ENCODE measurements at places on chromosomes 13 and 19.

DNA sequence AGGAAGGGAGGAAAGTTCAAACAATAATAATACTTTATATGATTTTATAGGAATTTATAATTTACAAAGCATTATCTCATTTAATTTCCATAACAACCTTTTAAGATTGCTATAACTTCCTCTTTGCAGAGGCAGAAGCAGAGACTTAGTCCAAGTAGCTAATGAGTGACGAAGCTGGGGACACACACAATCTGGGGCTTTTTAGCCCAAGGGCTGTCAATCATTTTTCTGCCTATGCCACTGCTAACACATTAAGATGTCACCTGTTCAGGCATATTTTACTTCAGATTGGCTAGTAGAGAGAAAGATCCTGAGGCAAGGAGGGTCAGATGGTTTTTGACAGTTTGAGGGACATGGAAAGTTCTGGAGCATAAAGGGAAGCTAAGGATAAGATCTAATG lies 12.6 kb downstream of the SCEL start:
- no peak for DNase-seq

DNA sequence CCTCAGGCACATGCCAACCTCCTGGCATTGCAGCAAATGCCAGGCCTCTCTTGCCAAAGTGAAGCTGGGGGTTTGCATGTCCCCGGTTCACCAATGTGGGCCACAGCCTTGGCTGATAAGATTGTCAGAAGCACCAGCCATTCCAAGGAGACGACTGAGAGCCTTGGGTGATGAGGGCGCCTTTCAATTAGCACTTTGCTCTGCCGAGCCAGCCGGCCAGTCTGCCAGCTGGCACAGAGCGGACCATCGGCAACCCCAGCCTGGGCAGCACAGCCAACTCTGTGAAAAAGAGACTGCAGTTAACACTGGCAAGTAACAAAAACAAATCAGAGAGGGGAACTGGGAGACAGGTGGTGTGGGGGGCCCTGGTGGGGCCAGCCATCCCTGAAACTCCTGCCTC lies 67.3 kb downstream of the EFNB2 start:
- no peak for DNase-seq

DNA sequence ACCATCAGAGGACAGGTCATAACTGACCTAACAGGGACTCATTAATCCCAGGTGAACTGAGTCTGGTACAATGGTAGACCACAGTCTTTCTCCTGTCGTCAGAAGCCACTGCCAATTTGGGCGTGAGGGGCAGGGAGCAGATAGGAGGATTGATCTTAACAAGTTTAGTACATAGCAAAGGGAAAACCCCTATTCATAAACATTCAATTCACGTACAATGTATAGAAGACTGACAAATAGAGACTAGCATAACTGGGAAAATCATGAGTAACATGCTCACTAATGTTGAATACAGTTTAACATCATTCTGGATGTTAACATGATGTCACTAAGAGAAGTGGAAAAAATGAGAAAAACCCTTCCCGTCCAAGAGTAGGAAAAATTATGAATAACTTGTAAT lies 54.1 kb downstream of the SLC7A1 start:
- DNase-seq, result no peak

GRCh38 chr19:45895519-45895972 lies 6.9 kb downstream of the MYPOP start:
- no peak for DNase-seq

GRCh38 chr13:34913040-34913439 lies 29.0 kb upstream of the NBEA start:
- DNase-seq, result no peak

DNA sequence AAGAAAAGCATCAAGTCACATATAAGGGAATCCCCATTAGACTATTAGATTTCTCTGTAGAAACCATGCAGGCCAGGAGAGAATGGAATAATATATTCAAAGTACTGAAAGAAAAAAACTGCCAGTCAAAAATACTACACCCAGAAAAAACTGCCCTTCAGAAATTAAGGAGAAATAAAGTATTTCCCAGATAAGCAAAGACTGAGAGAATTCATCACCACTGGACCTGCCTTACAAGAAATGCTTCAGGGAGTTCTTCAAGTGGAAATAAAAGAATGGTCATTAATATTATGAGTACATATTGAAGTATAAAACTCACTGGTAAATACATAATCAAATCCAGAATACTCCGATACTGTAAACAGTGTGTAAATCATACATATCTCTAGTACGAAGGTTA lies 35.9 kb downstream of the VWA8 start:
- DNase-seq, result no peak

- DNase-seq, result peak; percentile 44
Measured at GRCh38 chr13:79654520-79654919, 173.6 kb downstream of the NDFIP2 start.

DNA sequence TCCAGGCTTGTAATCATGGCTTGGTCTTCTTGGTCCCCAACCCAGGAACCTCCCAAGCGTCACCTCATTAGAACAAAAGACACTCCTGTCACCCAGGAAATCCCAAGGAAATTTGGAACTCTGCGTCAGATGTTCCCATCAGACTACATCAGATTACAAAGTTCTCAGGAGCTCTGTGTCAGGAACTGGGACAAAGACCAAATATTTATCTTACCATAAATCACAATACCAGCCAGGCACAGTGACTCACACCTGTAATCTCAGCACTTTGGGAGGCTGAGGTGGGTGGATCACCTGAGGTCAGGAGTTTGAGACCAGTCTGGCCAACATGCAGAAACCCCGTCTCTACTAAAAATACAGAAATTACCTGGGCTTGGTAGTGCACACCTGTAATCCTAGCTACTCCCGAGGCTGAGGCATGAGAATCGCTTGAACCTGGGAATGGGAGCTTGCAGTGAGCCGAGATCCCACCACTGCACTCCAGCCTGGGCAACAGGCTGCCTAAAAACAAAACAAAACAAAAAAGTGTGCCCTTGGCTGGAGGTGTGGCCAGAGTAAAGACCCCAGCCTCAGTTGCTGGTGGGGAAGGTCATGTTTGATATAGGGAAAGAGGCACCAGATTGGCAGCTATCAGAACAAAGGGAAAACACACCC lies 16.7 kb upstream of the CCDC124 start:
- DNase-seq, result no peak

DNA sequence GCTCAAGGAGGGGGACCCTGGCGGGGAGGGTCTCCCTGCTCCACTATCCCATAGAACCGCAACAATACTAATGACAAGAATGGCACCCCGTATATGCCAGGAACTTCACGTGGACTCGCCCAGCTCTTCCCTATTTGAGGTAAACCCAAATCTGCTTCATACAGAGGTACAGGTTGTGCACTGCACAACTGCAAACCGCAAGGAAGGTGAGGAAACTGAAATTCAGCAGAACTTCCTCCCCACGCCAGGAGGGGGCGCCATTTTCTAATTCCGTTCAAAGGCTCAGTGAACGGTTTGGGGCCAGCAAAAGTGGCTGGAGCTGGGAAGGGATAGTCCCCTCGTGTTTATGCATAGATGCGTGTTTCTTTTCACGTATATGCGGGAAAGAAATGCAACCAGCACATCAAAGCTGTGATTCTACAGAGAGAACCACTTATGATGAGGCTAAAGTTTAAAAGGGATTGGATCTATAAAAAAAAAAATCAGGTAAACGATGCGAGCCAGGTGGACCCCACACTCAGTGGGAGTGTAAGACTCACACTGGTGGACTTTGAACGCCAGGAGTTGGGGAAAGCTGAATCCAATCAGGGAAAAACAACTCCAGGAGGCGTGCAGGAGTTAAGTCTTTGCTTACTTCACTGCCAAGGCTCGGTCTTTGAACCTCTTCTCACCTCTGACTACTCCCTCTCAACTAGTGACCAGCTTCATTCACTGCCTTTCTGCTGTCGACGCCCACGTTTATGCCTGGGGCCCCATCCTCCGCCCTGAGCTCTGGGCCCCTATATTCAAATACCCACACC lies 20.3 kb downstream of the C19orf81 start:
- DNase-seq, result peak; percentile 61

GRCh38 chr13:70729369-70729768 lies 621.1 kb upstream of the KLHL1 start:
- DNase-seq, result peak; percentile 37

- no peak for DNase-seq
Measured at GRCh38 chr13:44703371-44703770, 127.2 kb upstream of the TSC22D1 start.

DNA sequence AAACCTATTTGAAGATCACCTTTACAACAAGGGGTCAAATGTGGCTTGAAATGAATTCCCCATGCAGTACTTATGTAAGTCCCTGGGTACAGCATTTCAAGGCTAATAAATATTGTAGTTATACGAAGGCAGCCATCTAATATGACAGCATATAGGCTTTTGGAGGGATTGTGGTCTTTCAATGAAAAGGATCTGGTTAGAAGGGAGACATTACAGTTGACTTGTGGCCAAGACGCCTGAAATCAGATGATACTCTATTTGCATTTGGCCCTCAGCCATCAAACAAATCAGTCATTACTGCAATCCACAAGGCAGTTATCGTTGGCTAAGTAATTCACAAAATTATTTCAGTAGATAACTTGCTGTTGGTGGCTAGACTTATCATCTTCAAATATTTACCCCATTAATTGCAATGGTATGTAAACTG lies 242.7 kb downstream of the DCLK1 start:
- peak; percentile 55 for DNase-seq

DNA sequence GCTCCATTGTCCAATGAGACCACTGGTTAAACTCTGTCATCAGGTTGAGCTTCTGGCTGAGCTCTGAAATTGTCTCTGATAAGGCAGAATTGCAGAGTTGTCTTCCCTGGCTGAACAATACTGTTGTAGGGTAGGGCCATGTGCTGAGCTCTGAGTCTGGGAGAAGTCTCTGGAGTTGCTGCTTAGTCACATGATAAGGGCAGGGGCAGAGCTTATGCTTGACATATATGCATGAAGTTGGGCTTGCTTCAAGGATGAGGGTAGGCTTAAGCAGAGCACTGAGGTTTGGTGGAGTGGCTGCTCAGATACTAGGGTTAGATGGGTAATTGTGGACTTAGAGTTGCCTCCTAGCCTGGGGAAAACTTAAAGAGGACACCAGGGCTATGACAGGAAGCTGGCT lies 946.3 kb upstream of the MIR17HG start:
- peak; percentile 18 for DNase-seq

DNA sequence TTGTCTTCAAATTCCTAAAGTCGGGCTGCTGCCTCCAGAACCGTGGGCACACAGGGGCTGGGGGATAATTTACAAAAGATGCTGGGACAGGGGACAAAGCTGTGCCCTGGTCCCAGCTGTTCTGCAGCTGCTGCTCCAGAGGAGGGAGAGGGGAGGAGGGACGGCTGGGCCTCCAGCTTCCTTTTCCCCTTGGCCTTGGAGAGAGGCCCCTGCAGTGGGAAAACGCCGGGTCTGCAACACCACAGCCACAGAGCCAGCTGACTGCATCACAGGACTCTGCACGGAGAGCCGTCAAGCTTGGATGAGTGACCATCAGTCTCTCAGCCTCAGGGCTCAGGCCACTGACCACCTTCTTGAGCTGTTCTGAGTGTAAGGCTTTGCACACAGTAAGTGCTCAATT lies 6.1 kb downstream of the DOCK6 start:
- no peak for DNase-seq

DNA sequence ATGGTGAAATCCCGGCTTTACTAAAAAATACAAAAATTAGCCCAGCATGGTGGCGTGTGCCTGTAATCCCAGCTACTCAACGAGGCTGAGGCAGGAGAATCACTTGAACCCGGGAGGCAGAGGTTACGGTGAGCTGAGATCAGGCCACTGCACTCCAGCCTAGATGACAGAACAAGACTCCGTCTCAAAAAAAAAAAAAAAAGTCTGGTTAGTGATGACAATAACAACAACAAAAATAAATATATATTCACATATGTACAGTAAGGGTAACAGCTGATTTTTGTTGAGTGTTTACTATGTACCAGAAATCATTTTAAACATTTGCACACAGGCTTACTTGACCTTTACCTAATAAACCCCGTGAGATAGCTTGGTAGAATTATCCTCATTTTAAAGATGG lies 23.0 kb downstream of the RRAS start:
- no peak for DNase-seq

GRCh38 chr19:33214596-33214995 lies 11.1 kb downstream of the SLC7A10 start:
- DNase-seq, result peak; percentile 47

DNA sequence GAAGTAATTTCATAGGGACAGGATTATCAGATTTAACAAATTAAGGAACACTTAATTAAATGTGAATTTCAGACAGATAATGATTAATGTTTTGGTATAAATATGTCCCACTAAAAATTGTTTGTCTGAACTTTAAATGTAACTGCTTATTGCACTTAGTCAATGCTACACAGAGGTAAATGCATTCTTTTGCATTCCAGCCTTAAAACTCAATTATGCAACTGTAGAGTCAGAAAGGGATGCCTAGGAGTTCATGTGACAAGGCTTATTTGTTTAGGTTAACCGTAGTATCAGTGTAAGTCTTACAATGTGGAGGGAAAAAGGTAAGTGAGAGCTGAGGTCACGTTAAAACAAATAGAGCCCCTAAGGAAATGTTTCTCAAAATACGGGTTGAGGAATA lies 347.2 kb upstream of the ARGLU1 start:
- DNase-seq, result no peak

GRCh38 chr13:113605866-113606438 lies 21.4 kb downstream of the TFDP1 start:
- DNase-seq, result no peak

- no peak for DNase-seq
Measured at GRCh38 chr13:20428666-20429644, 96.7 kb downstream of the CRYL1 start.

GRCh38 chr13:30119476-30119875 lies 187.9 kb downstream of the KATNAL1 start:
- DNase-seq, result no peak

GRCh38 chr19:49894011-49894664 lies 2.5 kb downstream of the IL4I1 start:
- no peak for DNase-seq

DNA sequence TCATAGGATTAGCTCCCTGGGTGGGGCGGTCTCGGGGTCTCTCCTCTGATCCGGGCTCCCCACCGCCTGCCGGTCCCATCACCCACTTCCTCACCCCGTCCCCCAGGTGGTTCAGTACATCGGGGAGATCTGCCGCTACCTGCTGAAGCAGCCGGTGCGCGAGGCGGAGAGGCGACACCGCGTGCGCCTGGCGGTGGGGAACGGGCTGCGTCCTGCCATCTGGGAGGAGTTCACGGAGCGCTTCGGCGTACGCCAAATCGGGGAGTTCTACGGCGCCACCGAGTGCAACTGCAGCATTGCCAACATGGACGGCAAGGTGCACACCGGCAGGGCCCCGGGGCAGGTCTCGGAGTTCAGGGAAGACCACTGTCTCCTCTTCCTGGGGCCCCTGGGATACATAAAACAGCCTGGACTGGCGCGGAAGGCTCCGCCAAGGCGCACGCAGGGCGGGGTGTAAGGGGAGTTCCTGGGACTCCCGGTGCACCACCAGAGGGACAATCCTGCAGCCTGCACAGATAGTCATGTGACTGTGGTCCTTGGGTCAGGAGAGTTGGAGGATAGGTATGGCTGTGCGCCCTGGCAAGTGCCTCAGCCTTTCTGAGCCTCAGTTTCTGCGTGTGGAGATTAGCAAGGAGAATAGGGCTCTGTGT lies 14.2 kb upstream of the PGLS start:
- DNase-seq, result no peak

DNA sequence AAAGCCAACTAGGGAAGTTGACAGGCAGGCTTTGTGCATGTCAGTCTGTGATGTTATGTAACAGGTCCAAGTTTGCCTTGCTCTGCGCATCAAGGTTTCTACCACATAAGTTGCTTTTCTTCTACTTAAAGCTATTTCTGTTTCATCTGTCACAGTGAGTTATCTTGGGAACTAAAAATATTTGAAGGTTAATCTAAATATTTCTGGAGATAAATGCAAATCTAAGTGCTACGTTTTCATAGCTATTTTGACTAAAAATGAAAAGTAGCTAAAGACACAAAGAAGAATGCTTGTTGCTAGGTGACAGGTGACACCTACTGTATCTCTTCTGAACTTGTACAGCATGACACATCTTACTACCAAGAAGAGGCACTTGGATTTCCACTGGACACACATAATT lies 135.6 kb downstream of the KLF12 start:
- no peak for DNase-seq
